CD8-positive, alpha-beta memory T cell (primary cell): ENCODE measurements at places on chromosomes 7 and 10. TPM values are rescaled to one million over a fixed set of nuclear protein-coding genes. Genes with fewer than 3 reads are reported as not detected.

Gene TRIL
- not detected for polyA plus RNA-seq

Gene BCL7B
- polyA plus RNA-seq: 101 TPM

Gene CREB5
- not detected for polyA plus RNA-seq

- DNase-seq: no peak
These were observed 259.7 kb downstream of the AHR start for GRCh38 chr7:17558135-17558534.

DNA sequence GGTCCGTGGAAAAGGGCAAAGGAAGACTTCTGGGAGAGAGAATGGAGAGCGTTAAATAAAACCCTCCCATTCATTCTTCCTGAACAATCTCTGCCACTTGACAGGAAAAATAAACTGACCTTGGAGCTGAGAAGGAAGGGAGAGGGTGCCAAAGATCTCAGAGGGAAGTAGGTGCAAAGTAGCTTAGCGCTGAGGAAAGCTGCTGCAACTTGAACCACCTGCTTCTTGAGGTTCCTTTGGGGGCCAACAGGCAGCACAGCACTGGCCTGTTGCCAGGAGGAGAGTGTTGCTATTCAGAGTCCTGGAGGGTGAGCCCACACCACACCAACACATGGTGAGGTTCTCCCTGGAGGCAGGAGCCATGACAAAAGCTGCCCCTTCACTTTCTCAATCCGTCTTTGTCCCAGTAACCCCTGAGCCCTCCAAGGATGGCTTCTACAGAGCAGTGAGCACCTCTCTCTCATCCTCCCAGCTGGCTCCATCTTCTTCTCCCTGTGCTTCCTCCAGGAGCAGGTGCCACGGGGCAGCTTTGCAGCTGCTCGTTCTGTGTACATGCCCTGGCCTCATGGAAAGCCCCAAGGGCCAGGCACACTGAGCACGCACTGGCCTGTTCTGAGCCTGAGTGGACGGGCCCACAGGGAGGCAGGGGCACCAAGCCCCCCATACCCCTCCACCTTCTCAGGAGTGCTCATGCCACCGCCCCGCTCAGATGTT, 101.3 kb downstream of the STRA8 start:
- DNase-seq: no peak

GRCh38 chr10:32384171-32384570, 37.2 kb upstream of the EPC1 start:
- no peak for DNase-seq

- no peak for DNase-seq
These were observed 1.1 kb downstream of the PSMA2 start for GRCh38 chr7:42930889-42931288.

GRCh38 chr7:93039282-93039681, 78.5 kb downstream of the SAMD9 start:
- no peak for DNase-seq

DNA sequence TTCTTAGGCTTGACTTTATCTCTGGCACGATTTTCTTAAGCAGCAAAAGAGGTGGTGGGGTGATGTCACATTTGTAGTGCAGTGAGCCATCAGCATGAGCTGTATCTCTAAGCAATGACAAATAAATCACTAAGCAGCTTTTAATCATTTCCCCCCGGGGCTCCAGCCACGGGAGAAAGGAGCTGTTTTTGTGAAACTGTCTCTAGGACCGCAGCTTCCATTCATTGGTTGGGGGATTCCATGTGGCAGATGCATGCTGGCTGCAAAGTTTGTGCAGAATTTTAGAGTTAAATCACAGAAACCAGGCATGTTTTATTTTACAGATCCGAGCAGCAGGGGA, 464 bp downstream of the KIAA1217 start:
- DNase-seq: no peak

DNA sequence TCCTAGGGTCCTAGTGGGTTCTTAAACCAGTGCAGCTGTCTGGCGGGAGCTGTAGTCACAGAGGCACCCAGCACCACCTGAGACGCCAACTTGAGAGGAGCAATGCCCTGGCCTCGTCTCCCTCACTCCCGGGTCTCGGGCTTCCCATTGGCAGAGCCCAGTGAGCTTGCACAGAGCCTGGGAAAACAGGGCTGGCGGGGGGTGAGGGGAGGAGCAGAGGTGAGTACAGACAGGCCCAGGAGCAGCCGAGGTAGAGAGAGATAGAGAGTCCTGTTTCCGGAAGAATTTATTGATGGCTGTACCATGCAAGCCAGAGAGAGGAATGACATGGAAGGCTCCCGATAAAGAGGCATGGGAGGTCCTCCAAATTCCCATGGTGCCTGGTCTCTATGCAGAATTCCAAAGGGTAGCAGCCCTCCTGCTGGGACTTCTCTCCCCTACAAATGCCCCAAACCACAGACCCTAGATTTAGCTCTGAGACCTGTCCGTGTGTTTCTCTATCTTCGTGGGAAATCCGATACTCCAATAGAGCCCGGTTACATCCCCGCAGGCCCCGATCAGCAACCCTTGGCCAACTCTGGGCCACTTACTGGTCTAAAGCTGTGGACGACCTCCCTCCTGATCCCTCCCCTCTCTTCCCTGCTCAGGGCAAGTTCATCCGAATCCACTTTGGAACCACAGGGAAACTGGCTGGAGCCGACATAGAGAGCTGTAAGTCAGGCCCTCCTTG, 20.3 kb upstream of the MYH16 start:
- no peak for DNase-seq
